Stimulated activated CD8-positive, alpha-beta memory T cell treated with anti-CD3 and anti-CD28 coated beads, Interleukin-12 subunit alpha, Interleukin-12 subunit beta, amount 100 ng/mL, for 1 hour (primary cell): ENCODE measurements at places on chromosomes 3 and 15.

- no peak for DNase-seq
Measured at GRCh38 chr3:68060191-68060590, 405.8 kb upstream of the SUCLG2 start.

- DNase-seq, result no peak
Measured at GRCh38 chr3:27194861-27195483, 174.2 kb downstream of the NEK10 start.

DNA sequence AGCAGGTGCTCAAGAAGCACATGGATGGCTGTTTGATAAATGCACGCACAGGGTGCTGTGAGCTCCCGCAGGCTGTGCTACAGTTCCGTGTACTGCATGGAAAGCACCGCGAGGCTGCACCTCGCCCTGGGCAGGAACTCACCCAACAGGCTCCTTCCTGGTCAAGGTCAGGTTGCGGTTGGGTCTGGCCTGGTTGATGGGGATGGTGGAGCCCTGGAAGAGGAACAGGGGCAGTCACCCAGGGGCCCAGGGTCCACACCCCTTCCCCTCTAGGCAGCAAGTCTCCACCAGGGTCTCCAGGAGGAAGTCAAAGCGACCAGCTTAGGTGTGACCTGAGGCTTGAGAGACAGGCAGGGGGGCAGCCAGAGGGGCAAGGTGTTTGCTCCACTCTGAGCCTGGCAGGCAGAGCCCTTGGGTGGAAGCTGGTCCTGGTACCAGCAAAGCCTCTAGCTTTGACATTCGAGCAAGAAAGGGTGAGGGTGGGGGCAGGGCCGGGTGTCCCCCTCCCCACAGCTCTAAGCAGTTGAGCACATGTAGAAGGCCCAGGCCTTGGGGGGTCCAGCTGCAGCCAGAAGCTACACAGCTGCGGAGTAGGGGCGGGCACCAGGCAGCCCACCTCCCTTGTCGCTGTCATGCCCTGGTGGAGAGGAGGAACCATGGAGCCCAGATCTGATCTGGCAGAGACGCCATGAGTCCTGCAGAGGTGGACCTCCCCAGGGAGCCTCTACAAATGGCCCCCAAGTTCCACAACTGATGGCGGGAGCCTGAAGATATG lies 46.3 kb upstream of the SLC41A3 start:
- DNase-seq, result no peak

DNA sequence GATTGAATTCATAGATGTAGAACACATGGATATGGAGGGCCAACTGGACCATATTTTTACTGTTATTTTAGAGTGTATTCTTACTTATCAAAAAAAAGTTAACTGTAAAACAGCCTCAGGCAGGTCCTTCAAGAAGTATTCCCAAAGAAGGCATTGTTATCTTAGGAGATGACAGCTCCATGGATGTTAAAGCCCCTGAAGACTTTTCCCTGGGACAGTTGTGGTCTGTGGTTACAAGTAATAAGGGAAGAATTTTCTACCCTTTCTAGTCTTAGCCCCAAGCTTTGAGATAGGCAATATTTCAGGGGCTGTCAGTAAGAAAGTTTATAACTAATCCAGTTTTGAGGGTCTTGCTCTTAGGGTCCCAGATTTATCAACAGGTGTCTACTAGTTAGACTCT lies 62.5 kb downstream of the LRRC49 start:
- no peak for DNase-seq

DNA sequence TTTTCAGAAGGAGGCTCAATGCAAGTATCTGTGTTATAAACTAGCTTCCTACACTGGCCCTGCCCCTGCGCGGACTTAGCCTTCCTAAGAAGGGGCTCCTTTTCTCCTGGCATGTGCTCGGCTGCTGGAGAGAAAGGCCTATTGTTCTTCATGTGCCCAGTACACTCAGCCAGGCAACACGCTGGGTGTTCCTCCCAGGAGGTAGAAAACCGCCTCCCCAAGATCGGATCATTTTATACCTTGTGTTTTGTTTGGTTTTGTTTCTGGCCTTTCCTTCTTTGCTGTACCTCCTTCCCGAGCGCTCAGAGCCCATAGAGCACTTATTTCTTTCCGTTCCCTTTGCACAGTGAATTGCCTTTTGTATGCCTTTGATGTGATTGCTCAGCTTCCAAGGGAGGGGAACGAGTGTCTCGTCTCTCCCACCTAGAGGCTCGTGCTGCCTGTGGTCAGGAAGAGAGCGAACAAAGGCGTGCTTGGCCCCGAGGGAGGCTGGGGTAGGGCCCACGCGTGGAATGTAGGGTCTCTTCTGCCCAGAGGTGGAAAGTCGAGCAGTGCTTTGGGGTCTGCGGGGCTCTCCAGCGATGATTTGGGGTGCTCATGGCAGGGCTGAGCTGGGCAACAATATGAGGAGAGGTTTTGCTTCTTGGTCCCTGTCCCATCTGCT lies 30.0 kb downstream of the CCNL1 start:
- DNase-seq, result no peak

- DNase-seq, result no peak
Measured at GRCh38 chr3:106765342-106765741, 611.9 kb upstream of the CCDC54 start.

GRCh38 chr3:197003461-197004385 lies 25.9 kb downstream of the MELTF start:
- no peak for DNase-seq

DNA sequence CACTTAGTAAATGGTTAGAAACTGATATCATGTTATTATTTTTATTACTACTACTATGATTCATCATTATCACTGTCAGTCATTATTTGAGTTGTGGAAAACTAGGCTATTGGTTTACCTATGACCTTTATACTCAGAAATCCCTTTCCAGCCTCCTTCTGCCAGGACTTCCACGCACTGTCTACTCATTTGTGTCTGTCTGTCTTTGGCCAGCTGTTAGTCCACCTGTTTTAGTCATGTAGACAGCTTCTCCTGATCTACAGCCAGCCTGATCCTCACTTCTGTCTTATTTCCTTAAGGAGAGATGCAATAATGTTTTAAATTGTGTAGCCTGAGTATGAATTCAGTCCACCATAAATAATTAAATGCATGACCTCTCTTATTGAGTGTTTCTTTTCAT lies 162.8 kb downstream of the EPHA3 start:
- DNase-seq, result no peak

GRCh38 chr3:121411523-121411922 lies 134.3 kb downstream of the POLQ start:
- DNase-seq, result no peak

DNA sequence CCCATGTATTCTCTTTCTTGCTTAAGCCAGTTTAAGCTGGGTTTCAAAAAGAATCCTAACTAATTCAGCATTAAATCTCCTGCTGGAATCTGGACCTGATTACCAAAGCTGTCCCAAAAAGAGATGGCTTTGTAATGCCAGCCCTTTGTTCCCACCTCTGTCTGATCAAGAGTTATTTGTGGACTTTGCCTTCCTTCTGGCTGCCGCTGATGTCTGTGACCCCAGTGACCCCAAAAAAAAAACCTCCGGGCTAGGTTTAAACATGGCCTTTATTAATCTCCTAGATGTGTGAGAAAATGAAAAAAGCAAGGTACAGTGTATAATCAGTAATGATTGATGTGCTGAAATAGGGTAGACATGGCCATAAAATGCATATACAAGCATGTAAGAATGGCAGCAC lies 20.7 kb downstream of the CRYGS start:
- no peak for DNase-seq

GRCh38 chr15:57680021-57680420 lies 26.5 kb upstream of the POLR2M start:
- DNase-seq, result no peak

- DNase-seq, result no peak
Measured at GRCh38 chr15:80325206-80325605, 73.2 kb upstream of the CTXND1 start.

DNA sequence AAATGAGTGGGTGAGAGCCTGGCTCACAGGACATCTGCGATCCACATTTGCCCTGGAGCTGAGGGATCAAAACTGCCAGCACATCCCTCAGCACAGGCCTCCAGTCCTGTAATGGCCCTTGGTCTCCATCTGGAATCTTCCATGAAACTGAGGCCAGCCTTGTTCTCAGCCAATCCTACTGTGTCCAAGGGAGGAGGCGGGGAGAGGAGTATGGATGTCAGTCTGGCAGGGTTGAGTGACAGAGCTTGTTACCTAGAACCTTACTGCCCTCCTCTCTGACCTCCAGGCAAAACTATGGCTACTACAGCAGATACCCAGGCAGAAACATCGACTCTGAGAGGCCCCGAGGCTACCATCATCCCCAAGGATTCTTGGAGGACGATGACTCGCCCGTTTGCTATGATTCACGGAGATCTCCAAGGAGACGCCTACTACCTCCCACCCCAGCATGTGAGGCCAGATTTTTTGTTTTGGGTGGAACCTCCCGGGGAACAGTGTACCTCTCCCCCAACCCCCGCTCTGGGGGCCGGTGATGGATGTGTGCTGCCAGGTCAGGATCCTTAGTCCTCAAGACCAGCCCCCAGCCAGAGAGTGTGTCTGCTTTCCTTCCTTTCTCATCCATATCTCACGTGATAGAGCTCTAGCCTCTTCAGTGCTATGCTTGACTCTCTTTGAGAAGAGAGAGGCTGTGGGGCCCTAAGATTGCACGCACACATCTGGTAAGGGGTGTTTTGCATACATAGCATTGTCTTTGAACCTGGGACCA lies 41.3 kb downstream of the CHDH start:
- DNase-seq, result no peak

- no peak for DNase-seq
Measured at GRCh38 chr3:110886222-110886893, 185.3 kb upstream of the NECTIN3 start.

- DNase-seq, result no peak
Measured at GRCh38 chr15:31598620-31599019, 272.0 kb downstream of the KLF13 start.

DNA sequence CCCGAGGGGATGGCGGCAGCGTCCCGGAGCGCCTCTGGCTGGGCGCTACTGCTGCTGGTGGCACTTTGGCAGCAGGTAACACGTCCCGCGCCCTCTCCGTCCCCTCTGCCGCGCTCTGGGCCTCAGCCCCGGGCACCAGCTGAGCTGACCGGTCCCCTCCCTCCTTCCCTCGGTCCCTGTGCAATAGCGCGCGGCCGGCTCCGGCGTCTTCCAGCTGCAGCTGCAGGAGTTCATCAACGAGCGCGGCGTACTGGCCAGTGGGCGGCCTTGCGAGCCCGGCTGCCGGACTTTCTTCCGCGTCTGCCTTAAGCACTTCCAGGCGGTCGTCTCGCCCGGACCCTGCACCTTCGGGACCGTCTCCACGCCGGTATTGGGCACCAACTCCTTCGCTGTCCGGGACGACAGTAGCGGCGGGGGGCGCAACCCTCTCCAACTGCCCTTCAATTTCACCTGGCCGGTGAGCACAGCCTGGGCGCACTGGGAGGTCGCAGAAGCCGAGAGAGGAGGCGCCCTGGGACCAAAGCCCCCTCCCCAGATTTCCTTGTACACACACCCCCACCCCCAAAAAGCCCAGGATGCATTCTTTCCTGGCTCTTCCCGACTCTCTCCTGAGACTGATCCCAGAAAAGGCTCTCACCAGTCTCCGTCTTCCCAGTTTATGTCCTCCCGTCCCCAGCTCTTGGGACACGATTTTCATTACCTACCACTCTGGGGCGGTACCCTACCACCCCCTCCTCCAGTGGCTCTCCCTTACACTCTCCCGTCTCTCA lies 705 bp downstream of the DLL4 start:
- no peak for DNase-seq

GRCh38 chr15:85099195-85099803 lies 117.6 kb downstream of the PDE8A start:
- no peak for DNase-seq

DNA sequence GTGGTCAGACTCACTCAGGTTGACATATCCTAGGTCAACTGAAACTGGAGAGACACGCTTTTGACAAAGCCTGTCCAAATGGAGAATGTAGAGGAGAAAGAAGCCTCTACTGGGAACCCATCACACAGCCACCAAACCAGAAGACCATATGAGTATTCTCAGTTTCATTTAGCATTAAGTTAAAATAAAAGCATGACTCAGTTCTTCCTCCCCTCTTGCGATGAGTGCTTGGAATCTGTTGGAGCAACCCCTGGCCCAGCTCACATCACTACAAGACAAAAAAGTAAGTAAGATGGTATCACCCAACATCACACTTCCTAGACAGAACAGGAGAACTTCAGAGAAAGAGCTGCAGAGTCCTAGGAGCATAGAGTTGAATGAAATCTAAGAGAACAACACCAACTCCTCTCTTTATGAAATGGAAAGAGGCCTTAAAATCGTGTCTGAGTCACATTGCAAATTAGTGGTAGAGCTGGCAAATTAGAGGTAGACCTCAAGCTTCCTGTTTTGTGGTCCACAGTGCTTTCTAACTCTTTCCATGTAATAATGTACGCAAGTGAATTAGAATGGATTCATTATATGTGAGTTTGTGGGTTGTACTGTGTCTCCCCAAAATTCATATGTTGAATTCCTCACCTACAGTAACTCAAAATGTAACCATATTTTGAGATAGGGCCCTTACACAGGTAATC lies 51.2 kb downstream of the FGF12 start:
- no peak for DNase-seq

- DNase-seq, result no peak
Measured at GRCh38 chr15:91924183-91924582, 70.7 kb downstream of the SLCO3A1 start.

DNA sequence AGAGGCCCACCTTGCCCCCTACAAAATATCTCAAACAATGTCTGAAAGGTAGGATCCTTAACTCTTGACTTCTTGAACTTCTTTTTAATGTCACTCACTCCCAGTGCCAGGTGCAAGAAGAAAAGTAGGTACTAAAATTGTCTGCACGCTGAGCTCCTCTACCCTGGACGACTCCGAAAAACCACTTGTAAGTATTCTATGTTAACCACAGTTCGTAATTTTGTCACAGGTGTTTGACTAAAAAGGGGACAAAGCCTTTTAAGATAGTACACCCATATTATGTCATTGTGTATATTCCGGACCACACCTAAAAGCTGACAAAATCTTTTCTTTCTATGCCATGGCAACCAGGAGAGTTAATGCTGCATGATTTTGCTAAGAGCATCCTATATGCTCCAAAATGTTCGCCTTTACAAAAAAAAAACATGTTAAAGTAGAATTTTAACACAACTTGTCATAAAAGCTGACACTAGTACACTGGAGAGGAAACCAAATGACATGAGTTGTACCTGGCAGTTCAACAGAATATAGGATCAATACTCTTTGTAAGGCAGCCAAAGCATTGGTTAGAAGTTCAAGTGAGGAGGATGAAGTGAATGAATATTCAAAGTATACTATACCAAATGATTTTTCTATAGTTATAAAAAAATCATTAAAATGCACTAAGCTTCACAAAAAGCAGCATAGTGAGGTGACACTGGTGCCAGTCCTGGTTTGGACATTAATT lies 210.5 kb downstream of the FOXP1 start:
- no peak for DNase-seq

- DNase-seq, result no peak
Measured at GRCh38 chr15:36210426-36210825, 369.0 kb upstream of the CDIN1 start.

- DNase-seq, result no peak
Measured at GRCh38 chr15:37007301-37007700, 93.0 kb downstream of the MEIS2 start.

DNA sequence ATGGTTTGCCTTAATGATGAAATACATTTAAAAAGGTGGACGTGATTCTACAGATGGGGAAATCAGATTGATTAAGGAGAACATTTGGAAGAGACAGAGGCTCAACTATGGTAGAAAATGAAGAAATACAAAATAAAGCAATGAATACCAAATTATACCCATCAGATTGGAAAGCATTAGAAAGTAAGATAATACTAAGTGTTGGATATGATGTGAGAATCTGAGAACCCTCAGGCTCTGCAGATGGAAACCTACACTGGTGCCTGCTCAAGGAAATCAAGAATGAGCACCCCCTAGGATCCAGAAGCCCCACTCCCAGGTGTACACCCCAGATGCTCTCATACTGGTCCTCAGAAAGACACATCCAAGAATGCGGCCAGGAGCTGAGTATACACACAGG lies 4.6 kb downstream of the FAM174B start:
- DNase-seq, result no peak
